ENCODE measurements at places on chromosomes 13 and 19.

GRCh38 chr13:39855236-39855635, 199.8 kb downstream of the COG6 start:
- no peak for DNase-seq

DNA sequence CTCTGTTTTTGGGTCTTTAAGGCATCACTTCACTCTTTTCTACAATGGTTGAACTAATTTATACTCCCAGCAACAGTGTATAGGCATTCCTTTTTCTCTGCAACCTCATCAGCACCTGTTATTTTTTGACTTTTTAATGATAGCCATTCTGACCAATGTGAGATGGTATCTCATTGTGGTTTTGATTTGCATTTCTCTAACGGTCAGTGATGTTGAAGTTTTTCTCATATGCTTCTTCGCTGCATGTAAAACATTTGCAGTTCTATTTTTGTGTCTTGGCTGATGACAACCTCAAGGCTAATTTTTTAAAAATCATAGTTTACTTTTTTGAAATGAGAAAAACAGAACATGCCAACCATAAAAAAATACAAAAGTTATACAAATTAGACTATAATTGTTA, 258.2 kb upstream of the EDNRB start:
- DNase-seq = no peak

GRCh38 chr13:98986226-98986846, 8.5 kb upstream of the DOCK9 start:
- no peak for DNase-seq

DNA sequence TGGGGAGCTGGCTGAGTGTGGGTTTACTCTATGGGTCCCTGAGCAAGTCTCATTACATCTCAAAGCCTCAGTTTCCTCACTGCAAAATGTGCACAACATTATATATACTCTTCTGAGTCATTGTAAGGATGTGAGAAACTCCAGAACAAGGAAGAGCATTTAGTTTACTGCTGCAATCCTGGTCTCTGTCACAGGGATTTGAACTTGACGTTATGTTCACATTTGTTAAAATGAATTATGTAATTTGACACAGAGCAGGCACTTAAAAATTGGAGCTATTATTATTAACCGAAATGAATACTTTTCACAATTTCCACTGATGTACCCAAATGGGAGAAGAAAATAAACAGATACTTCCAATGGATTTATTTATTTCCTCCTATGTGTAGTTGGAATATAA, 101.0 kb downstream of the STARD13 start:
- DNase-seq = no peak

DNA sequence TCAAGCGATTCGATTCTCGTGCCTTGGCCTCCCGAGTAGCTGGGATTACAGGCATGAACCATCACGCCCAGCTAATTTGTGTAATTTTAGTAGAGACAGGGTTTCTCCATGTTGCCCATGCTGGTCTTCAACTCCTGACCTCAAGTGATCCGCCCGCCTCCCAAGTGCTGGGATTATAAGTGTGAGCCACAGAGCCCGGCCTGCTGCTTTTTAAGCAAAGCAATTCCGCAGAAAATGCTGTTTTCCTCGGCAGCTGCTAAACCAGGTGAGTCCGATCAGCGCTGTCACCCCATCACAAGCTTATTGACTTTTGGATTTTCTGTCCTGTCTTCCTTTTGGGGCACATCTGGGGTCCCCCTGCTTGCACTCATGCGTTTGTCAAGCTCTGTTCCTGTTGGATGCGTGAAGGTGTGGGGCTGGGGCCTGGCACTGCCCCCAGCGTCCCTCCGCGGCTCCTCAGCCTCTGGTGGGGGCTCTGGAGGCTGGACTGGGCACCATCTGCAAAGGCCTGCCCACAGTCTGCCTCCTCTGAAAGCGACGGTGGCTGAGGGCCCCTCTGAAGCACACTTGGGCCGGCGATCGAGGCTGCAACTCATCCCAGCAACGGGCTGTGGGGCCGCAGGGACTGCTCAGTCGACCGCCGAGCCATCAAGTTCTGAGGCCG, 25.7 kb downstream of the CEBPG start:
- DNase-seq = no peak

GRCh38 chr13:112003396-112003795, 63.6 kb upstream of the SOX1 start:
- DNase-seq = no peak

DNA sequence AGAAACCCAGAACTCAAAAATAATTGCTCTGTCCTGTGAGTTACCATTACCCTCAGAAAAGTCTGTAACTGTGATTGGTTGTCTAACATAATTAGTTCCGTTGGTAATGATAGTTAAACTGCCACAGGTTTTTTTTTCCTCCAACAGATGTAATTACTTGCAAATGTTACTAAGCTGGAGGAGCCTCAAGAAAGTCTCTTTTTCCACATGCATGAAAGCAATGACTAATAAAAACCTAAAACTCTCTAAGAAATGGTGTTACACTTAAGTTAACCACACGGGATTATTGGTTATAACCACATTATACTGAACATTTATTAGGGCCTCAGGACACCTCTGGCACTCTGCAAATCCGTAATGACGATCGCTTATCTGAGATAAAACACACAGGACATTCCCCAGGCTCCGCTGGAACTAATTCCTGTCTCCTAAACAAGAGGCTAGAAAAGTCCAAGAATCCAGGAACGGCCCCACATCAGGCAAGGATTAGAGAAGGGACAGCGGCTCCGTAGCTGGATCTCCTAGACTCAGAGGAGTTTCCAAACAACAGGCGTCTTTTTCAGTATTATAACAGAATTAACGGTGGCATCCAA, 753 bp downstream of the ZNF235 start:
- no peak for DNase-seq

GRCh38 chr13:40755082-40755700, 15.8 kb downstream of the MRPS31 start:
- DNase-seq = no peak

GRCh38 chr13:92256211-92256610, 857.8 kb downstream of the GPC5 start:
- DNase-seq = no peak

All from CD4-positive, alpha-beta T cell treated with Interleukin-6 for 4 hours (primary cell).